ENCODE measurements at places on chromosomes 2 and 18.
A peak's percentile ranks its signal among the peaks of the same experiment; 100 is the strongest.

DNA sequence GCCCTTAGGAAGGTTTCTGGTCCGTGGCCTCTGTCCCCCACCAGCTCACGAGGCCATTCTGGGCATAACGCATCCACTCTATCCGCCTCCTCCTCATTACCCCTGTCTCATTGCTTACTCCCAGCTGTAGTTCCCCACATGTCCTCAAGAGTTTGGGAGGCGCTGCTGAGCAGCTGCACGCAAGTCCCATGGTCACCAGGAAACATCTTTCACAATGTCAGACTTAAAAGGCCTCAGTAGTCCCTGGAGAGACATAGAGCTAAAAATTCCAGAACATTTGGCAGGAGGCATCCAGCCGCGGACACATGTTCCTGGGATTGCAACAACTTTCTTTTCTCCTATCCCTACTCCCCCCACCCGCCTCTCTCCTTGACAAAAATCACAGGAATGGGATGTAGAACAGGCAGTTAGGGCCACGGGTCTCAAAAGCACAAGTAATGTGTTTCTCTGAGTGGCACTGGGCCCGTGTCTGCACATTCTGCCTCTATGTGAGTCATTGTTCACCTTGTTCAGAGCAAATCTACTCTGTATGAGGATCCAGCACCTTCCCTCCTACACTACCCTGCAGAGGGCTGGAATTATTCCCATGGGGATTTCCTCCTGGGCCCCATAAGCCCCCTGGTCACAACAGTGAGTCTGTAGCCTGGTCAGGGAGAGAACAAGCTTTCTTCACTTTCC, 8.1 kb downstream of the LBH start:
- peak; percentile 76 for DNase-seq

- no peak for DNase-seq
Observed at GRCh38 chr2:223180463-223180862, 128.5 kb downstream of the KCNE4 start.

- DNase-seq = no peak
Observed at GRCh38 chr2:8502316-8502715, 179.5 kb upstream of the ID2 start.

DNA sequence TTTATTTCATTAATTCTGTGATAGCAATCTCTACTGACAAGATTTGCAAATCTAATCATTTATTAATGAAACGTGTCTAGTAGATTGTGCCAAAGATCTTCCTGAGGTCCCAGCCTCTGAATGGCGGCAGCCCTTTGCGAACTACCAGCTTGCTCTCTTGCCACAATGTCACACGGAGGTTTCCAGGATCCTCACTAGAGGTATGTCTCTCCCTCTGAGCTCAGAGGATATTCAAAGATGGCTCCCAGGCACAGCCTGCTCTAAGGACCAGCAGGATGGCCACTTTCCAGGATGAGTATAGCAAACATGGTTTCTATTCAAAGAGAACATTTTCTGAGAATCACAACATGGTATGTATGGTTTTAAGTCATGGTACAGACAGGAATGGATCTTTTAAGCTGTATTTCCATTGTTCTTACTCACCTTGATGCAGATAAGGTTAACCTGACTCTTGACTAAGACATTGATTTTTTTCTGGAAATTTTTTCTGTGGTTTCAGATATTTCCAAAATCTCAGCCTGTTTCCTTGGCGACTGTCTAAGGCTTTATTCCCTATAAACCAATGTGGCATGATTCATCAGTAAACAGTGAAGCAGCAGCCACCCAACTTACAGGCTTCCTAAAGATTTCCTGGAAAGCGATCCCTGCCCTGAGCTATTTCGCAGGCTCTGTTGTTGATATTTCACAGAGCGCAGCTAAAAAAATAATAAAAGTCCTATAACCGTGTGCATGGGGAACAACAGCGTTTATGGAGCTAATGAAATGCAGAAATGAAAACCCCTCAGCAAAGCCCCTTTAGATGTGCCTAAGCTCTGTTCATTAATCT, 54.1 kb upstream of the KLF7 start:
- DNase-seq = no peak

GRCh38 chr2:182914852-182915251, 48.4 kb upstream of the FRZB start:
- DNase-seq = no peak

- DNase-seq = peak; percentile 67
Observed at GRCh38 chr2:26018184-26019055, 15.5 kb upstream of the RAB10 start.

GRCh38 chr2:159921752-159922404, 123.9 kb upstream of the CD302 start:
- DNase-seq = peak; percentile 71

DNA sequence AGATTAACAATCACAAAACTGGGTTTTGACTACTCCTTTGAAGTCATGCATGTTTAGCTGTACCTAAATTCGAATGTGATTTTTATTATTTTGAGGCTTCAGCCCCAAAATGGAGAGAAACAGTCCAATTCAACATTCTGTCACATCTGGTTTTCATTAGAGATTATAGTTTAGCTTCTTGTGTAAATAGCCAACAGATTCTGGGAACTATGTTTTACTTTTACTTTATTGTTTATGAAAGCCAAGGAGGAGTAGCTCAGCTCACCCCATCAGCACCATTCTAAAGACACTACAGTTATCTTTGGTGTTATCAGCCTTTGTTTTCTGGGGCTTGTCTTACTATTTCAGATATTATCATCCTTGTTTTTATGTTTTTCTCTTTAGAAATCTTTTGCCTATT, 465.0 kb upstream of the CWC22 start:
- DNase-seq = no peak

- DNase-seq = no peak
Observed at GRCh38 chr18:66727991-66728390, 124.1 kb upstream of the CDH19 start.

DNA sequence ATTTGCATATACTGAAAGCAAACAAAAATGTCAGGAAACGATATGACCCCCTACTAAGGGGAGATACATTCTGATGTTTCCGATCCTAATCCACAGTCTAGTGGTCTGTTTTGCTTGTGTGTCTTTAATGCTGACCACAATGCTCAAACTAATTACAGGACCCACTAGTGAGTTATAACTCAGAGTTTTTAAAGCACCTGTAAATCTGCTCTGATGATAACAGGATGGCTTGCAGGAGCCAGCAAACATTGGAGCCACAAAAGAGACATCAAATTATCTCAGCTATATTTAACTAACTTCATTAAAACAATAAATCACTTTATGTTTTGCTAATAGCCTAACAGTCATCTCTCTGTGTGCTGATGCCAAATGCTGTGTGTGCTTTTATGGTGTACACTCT, 300.3 kb downstream of the NBAS start:
- DNase-seq = no peak

GRCh38 chr2:175464311-175464670, 282.8 kb upstream of the ATP5MC3 start:
- DNase-seq = no peak
